ENCODE measurements at places on chromosomes 1 and 21.

DNA sequence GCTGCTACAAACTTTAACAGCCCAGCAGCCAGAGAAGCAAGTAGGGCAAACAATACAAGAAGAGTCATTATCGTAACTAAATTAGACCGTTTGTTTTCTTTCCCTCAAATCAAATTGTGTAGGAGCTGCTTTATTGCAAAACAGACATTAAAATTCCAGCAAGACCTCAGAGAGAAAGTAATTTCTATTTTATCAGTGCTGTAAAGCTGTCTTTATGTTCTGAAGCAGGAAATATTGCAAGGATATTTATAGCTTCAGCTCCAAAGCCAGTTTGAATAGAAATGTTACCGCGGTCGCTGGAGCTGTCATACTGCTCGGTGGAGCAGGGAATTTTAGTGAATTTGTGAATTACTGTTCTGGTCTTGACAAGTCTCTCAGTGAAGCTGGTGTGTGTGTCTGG, 503.8 kb upstream of the PLXNA2 start:
- DNase-seq: no peak

DNA sequence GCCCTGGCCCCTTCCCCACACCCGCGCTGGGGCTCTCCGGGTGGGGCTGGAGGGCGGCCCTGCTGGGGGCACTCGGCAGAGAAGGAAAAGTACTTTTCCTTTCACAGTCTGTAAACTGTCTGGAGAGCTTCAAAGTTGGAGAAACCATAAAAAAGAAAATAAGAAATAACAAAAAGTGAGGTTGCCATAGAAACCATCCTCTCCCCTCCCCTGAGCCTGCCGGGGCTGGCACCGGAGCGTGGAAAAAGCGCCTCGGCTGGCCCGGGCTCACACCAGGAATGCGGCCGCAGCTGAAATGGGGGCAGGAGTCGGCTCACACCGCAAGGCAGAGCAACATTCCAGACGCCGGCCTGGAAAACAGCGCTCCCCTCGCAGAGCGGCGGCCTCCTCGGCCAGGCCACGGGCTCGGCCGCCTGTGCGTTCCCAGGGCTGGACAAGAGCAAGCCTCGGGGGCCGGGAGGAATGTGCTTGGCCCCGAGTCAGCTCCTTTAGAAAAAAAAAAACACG, 69.2 kb downstream of the MORN1 start:
- peak; percentile 91 for DNase-seq

DNA sequence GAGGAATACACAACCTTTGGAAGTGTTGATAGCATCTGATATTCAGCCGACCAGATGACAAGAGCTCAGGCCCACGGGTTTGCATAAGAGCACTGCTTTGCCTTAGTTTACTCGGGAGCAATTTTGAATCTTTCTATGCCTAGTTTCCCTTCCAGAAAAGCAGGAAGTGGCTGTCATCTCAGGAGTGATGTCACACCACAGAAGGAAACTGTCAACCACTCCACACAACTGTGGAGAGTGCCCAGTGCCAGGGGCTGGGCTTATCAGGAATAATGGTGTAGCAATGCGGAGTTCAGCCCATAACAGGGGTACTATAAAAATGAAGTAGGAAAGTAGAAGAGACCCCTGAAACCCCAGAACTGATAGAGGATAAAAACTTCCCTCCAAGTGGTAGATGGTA, 28.4 kb downstream of the NTPCR start:
- no peak for DNase-seq

DNA sequence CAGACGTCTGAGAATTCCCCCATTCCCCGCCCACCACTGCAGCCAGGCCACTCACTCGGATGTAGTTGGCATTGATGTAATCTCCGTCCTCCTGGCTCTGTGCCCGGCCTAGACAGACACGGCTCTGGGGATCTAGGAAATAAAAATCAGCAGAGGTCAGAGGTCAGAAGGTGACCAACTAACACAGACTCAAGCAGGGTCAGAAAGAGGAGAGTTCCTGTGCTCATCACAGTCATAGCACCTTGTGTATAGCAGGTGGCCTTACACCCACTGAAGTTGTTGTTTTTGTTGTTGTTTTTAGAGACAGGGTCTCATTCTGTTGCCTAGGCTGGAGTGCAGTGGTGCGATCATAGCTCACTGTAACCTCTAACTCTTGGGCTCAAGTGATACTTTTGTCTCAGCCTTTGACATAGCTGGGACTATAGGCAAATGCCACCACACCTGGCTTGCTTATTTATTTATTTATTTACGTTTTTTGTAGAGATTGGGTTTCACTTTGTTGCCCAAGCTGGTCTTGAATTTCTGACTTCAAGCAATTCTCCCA, 4.9 kb downstream of the PTPN7 start:
- no peak for DNase-seq

DNA sequence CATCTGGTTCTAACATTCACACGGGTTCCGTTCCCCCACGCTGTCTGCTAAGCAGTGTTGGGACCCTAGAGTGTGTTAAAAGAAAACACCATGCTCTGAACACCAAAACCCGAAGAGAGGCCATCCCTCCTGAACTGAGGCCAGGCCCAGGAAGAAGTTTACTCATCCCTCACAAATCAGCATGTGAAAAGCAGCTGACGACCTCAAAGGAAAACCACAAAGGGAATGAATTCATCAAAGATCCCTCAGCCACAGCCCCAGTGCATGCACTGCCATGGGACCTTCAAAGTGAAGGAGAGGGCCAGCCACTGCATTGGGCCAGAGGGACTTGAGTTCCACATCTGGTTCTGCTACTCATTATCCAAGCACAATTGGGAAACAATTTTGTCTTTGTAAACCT, 7.0 kb upstream of the PSEN2 start:
- DNase-seq: peak; percentile 80

DNA sequence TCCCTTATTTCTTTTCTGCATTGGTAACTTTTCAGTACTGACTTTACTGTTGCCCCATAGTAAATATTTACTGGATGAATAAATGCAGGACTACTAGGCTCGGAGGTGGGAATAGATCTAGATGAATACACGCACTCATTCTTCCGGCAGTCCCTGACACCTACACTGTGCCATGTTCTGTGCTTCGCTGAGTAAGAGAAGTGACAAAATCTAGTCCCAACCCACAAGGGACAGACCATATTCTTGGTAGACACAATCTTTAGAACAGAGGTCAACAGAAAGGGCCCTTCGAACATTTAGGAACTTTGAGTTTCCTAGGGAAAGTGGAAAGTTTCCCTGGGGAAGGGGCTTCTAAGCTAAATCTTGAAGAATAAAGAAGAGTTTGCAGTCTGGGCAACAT, 3.3 kb upstream of the CD52 start:
- DNase-seq: no peak

DNA sequence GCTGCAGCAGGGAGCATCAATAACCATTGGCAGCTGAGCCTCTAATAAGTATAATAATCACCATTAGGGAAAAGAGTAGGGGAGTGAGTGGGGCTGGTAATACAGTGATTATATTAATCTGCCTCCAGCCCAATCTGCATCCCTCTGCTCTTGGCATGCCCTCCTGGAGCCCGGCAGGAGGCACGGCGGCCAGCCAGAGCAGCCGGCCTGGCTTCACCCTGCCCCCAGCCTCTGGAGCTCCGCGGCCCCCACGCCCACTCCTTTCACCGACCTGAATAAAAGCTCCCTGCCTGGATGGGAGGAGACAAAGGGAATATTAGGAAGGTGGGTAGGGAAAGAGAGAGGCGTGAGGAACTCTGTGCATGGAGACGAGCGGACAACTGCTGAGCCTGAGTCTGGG, 28.3 kb downstream of the OPTC start:
- DNase-seq: no peak

GRCh38 chr1:119225265-119225664, 84.8 kb upstream of the WARS2 start:
- peak; percentile 79 for DNase-seq

- no peak for DNase-seq
Observed at GRCh38 chr1:28062806-28063205, 25.6 kb downstream of the EYA3 start.
